ENCODE measurements at places on chromosomes 6 and 20.

DNA sequence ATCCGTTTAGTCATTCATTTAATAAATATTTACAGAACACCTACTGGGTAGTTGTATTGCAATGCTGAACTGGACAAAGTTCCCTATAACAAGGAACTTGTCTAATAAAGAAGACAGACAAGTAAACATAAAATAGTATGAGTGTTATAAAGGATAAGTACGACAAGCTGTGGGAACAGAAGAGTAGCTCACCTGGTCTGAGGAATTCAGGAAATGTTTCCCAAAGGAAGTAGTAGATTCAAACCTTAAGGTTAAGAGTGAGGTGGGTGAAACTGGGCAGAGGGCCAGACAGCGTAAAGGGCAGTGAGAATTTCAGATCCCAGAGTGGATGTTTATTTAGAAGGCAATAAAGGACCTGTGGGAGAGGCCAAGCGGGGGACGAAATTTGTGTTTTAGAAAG, 72.3 kb upstream of the CD2AP start:
- DNase-seq: no peak

- DNase-seq: no peak
These were observed 111.3 kb upstream of the MLN start for GRCh38 chr6:33915134-33915533.

GRCh38 chr6:89925826-89926225, 31.6 kb downstream of the GJA10 start:
- no peak for DNase-seq

DNA sequence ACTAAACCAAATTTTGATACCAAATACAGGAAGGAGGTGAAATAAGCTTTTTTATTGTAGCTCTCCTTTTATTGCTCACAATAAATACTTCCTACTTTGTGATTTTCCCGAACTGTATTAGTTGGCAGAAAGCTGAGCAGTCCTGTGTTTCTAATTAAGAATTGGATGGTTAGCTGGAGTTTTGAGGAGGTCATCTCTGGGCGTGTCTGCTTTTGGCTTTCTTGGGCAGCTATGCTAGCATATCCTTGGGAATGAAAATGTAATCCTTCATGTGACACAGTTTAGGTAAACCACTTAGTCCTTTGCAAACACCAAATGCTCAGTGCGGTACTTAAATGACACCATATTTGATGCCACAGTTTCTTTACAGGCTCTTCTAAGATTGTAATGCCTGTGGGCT, 67.5 kb downstream of the MTHFD1L start:
- DNase-seq: no peak

- no peak for DNase-seq
These were observed 162.4 kb upstream of the AGPAT4 start for GRCh38 chr6:161436106-161436876.

DNA sequence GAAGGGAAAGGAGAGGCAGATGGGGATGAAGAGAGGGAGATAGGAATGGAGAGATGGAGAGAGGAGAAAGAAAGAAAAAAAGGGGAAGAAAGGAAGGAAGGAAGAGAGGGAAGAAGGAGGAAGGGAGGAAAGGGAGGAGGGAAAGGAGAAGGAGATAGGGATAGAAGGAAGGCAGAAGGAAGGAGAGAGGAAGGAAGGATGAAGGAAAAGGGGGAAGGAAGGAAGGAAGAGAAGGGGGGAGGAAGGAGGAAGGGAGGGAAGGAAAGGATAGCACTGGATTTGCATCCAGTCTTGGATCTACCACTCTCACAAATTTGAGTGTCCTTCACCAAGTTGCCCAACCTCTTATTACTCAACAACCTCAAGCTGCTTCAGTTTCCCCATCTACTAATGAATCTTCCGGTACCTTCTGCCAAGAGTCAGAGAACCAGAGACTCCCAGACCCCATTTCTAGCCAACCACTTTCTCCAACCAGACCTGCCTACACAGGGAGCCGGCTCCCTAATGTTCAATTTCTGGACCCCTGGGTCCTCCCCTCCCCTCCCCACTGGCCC, 79.7 kb upstream of the FOXP4 start:
- DNase-seq: no peak

DNA sequence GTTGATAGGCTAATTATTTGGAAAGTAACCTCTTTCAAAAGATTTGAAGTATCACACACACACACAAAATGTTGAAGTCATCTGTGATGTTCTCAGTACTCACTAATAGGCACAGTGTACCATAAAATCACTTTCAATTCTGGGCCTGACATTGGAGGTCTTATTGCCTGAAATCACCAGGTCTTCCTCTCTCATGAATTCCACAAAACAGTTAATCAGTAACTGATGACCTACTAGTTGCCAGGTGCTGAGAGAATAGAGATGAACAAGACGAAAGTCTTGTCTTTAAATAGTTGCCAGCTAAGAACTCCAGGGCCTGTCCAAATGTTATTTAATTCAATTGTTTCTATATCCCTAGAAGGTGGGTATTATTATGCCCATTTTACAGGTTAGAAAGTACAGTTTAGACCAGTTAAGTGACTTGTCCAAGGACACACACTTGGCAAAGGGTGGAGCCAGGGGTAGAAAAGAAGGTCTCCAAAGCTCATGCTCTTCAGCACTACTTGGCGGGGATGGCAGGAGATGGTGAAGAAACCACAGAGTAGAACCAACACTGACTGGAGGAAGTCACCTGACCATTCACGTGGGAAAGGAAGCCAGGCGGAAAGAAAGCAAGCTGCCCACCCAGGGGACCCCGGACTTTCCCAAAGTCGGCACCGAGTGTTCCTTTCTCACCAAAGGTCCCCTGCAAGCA, 116.4 kb downstream of the KIF6 start:
- DNase-seq: no peak

- DNase-seq: no peak
These were observed 6.3 kb upstream of the GABRR2 start for GRCh38 chr6:89321131-89321970.

GRCh38 chr6:25630508-25631278, 21.3 kb upstream of the SCGN start:
- DNase-seq: no peak

DNA sequence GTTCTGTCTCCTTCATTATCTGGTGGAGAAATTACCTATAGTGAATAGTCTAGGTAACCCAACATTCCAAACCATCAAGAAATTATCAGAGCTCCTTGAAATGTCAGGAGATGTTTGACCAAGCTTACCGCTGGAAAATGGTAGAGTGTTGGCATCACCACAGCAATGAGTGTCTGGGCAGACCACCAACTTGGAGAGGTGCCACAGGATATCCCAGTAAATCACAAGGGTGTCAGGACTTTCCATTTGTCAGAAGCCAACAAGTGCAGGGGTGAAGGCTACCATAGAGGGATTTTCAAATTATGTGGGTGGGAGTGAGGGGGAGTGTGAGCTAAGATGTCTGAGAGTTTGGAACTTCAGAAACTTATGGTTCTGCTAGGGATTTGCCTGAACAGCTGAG, 73.2 kb downstream of the VGLL2 start:
- no peak for DNase-seq

- no peak for DNase-seq
These were observed 15.6 kb upstream of the CTNNBL1 start for GRCh38 chr20:37677969-37678861.

- no peak for DNase-seq
These were observed 8.0 kb downstream of the ECT2L start for GRCh38 chr6:138803861-138804260.

DNA sequence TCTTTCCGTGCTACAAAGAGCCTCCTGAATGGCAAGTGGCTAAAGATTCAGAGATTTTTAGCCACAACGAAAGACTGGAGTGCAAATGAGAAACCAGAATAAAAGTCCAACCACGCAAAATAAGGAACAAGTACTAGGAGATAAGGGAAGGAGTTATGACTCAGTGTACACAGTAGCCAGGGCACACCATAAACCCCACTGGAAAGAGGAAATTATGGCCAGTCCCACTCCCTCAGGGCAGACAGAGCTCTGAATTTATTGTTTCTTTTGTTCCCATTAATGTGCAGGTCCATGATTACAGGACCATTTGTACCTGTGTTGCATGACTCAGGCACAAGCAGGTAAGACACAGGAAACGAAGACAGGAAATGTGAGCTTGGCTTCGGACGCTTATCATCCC, 150.3 kb upstream of the PREP start:
- no peak for DNase-seq

DNA sequence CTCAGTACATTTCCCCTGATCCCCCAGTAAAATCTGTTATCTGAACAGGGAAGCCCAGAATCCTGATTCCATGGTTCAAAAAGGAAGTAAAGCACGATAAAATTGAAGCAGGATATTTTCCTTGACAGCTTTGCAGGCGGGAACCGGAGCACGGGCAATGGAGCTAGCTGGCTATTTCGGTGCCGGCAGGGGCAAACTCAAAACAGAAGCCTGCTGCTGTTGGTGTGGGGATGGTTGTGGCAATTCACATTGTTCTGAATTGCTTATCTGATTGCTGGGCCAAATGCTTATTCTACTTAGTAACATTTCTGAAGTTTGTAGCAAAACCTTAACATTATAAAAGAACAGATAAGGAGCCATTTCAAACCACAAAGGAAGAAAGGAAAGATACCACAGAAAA, 172.4 kb downstream of the MMS22L start:
- no peak for DNase-seq

GRCh38 chr6:149717255-149717587, 680 bp downstream of the LATS1 start:
- no peak for DNase-seq

DNA sequence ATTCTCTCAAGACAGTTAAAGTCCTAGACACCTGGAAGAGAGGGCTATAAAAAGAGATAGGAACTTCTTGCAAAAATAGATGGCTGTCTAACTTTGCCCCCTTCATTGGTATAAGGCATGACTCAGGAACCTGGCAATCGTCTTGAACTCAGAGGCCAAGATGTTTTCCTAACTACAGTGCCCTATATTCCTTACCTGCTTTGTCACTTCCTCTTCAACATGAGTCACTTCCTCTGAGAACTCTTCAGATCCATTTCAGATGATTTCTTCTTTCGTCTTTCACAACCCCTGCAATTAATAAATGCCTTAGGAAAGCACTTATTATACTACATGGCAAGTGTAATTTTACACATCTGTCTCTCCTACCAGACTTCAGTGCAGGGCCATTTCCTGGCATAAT, 83.5 kb downstream of the HAO1 start:
- no peak for DNase-seq

- no peak for DNase-seq
These were observed 466.2 kb downstream of the TFAP2A start for GRCh38 chr6:9948678-9949077.

DNA sequence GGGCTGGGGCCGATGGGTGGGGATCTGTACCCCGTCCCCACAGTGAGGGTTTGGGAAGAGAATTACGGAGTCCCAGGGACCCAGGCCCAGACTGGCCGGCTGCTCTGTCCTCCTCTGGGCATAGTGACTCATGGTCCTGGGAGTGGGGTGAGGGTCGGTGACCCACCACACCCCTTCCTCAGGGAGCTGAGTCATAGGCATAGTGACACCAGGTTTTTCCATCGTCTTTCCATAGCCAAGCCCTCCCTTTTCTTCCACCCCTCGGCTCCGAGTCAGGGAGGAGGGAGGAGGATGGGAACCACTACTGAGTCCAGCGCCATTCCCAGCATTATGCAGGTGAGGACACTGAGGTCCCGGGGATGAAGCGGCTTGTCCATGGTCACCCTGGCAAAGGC, 8.9 kb downstream of the CYP21A2 start:
- DNase-seq: no peak

GRCh38 chr20:36407199-36407733, 101.1 kb downstream of the DLGAP4 start:
- no peak for DNase-seq

DNA sequence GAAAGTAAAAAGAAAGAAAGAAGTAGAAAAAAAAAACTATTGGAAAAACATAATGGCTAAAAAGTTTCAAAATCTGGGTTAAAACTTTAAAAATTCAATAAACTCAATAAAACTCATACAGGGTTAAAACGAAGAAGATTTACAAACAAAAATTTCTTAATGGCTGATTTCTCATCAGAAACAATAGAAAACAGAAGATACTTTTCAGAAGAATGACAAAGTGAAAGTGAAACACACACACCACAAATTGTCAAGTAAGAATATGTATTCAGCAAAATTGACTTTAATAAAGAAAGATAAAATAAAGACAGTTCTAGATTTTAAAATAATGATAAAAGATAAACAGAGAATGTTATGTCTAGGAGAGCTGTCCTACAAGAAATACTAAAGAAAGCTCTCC, 618.9 kb upstream of the GJE1 start:
- DNase-seq: no peak

DNA sequence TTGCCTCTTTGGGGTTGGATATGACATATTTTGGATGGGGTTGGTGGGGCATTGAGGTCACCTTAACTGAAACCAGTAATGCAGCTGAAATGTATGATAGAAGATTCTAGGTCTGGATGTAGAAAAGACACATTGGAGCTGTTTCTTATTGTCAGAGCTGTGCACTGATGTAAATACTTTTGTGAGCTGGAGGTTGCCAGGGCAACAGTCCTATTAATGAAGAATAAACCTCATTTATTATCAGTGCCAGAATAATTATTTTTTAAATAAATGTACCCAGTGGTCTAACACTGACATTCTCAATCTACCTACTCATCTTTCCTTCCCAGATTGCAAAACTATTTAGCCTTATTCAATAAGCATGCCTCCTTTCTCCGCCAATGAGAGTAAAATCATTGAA, 57.0 kb downstream of the CAP2 start:
- no peak for DNase-seq

DNA sequence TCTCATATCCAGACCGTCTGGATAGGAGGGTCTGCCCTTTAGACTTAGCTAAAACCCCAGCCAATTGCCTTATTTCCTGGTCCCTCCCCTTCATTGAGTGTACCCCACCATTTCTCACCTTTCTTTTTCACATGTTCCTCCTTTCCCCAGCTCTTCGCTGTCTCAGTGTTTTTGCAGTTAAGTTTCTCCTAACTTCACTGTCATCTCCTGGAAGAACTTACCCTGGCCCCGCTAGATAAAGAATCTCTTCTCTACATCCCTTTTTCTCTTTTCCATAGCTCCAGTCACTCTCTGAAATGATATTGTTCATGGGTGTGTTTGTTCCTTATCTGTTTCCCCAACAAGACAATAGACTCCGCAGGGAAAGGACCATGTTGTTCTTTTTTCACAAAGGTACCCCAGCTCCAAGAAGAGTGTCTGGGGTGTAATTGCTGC, 208.8 kb downstream of the TSHZ2 start:
- no peak for DNase-seq

GRCh38 chr20:5662769-5663168, 87.4 kb upstream of the SHLD1 start:
- DNase-seq: no peak

GRCh38 chr20:17621229-17621968, 51.5 kb downstream of the DSTN start:
- DNase-seq: no peak

DNA sequence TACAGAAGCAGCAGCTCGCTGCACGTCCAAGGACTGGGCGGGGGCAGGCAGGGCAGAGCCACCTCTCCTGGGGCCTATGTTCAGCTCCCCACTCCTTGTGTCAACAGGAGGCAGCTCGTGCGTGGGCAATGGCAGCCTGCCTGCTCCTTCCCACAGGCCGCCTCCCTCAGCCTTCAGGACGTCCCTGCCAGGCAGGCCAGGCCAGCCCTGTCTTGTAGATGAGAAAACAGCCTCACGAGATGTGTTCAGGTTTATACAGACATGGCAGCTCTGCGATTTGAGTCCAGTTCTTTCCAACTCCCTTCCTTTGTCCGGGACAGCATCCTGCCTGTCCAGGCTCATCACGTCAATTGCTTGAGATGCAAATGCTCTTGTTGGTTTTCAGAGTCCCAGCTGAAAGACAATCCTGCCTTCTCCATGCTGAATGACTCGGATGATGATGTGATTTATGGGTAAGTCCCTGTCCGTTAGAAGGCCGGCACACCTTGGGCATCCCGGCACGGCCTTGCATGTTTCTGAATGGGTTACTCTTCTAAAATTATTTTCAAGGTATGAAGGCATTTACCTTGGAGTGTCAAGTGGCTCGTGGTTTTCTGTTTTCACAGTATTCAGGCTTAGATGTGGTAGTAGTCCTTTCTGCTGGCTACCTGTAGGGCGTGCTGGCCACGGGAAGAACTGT, 13.5 kb downstream of the DYNLT1 start:
- DNase-seq: no peak
